Suprapubic skin (tissue), 4 donors: ENCODE measurements at places on chromosomes 7 and 10. TPM values are rescaled to one million over a fixed set of nuclear protein-coding genes. Genes with fewer than 3 reads are reported as not detected.

DNA sequence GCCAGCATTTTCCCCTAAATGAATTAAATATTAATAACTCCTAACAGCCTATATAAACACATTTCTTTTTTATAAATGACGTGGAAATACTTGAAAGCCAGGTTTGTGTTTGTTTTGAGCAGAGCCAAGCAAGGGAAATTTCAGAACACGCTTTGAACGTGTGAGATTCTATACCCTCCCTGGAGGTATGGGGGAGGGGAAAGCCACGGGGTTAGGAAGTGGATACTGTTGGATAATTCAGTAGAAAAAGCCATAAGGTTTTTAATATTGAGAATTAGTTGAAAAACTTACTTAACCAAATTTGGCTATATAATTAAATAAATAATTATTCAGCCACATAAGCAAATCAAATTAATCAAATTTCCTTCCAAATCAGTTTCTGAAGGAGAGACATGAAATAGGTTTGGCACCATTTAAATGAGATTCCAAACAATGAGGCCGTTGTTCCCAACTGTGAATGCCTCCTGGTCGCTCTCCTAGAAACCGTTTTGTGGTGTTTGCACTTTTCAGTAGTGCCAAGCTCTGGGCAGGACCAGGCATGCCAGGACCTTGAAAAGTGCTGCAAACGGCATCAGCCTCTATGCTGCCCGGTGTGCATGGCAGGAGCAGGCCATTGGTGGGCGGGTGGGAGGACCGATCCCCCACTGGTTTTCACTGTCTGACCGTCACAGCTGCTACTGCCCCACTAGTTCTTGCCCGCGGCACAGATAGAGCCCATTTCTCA is 88.1 kb downstream of the SEPTIN14 start:
- DNase-seq, result no peak

Gene CCZ1
- total RNA-seq, result 49.8 TPM

GRCh38 chr7:30986738-30987137 is 23.0 kb downstream of the GHRHR start:
- DNase-seq, result no peak

Gene SORBS1
- total RNA-seq, result 92.5 TPM

DNA sequence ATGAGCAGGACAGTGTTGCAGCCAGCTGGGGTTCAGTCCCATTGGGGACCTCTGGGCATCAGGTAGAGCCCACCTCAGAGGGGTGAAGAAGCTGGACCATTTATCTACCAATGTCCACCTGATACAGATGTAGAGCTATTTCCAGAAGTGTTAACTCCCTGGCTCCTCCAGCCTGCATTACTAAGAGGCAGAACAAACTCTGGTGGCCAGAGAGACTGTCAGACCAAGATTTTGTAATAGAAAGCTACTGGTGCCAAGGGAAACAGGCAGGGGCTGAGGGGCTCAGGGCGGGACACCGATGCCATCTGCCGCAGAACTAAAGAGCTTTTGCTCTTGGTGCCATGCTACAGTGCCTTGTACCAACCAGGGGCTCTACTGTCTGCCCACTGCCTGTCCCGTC is 268.2 kb upstream of the HABP2 start:
- DNase-seq, result no peak

Gene BCAP29
- 107 TPM for total RNA-seq
